ENCODE measurements at places on chromosomes 3 and 15.

GRCh38 chr15:59873644-59874272, 130.4 kb upstream of the FOXB1 start:
- H3K27me3 ChIP-seq: peaks cover 2% of the 10 kb centered on the region
- H3K4me3 ChIP-seq: no peak overlapping the region
- no peaks in the 10 kb centered on the region for H3K36me3 ChIP-seq
- H3K4me1 ChIP-seq: no peaks in the 10 kb centered on the region

- H3K36me3 ChIP-seq: no peaks in the 10 kb centered on the region
- no peak overlapping the region for H3K4me3 ChIP-seq
- no peaks in the 10 kb centered on the region for H3K27me3 ChIP-seq
- no peaks in the 10 kb centered on the region for H3K4me1 ChIP-seq
- H3K27ac ChIP-seq: no peak overlapping the region
Observed at GRCh38 chr3:64121750-64122311, 98.5 kb upstream of the PSMD6 start.

- no peak overlapping the region for H3K27ac ChIP-seq
- H3K4me1 ChIP-seq: no peaks in the 10 kb centered on the region
- DNase-seq: no peak
- no peaks in the 10 kb centered on the region for H3K36me3 ChIP-seq
- no peak overlapping the region for H3K4me3 ChIP-seq
Observed at GRCh38 chr3:191425322-191425734, 35.6 kb upstream of the PYDC2 start.

DNA sequence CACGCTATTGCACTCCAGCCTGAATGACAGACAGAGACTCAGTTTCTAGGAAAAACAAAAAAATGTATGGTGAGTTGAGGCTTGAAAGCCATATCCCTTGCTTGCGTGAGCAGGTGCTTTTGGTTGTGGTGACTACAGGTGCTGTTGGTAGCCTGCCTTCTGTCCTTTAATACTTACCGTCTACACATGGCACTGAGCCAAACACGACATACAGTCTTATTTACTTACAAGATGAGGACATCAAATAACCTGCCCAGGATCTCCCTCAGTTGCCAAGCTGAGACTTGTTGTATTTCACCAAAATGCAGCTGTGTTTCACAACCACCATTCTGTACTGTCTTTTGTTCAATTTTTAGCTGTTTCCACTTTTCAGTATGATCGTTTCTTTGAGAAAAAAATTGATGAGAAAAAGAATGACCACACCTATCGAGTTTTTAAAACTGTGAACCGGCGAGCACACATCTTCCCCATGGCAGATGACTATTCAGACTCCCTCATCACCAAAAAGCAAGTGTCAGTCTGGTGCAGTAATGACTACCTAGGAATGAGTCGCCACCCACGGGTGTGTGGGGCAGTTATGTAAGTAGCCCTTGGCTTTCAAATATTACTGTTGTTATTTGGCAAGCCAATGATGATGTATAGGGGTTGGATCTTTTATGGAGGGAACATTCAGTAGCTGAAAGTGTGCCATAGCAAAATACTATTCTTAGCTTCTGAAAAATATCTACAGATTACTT, 6.5 kb downstream of the ALAS1 start:
- H3K36me3 ChIP-seq: peaks cover 16% of the 10 kb centered on the region
- no peak overlapping the region for H3K4me3 ChIP-seq
- DNase-seq: no peak

DNA sequence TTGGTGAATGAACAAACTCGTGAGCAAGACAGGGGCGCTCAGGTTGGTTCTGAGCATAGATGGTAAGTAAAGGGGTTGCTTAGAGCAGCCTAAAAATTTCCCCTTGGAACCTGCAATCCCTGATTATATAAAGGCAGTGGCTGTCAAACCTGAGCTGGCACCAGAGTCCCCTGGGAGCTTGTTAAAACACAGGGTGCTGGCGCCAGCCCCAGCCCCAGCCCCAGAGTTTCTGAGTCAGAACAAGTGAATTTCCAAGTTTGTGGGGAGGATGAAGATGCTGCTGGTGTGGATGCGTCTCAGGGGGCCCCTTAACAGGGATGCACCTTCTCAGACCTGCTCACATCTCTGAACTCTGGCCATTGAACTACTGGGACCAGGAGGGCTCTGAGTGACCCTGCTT, 48.2 kb downstream of the FEM1B start:
- no peaks in the 10 kb centered on the region for H3K36me3 ChIP-seq
- no peaks in the 10 kb centered on the region for H3K27me3 ChIP-seq
- no peak overlapping the region for H3K4me3 ChIP-seq
- no peak for DNase-seq

GRCh38 chr15:101188637-101189408, 63.0 kb downstream of the CHSY1 start:
- peak overlapping the region; percentile 57 for H3K4me3 ChIP-seq
- H3K27me3 ChIP-seq: no peaks in the 10 kb centered on the region
- DNase-seq: no peak

DNA sequence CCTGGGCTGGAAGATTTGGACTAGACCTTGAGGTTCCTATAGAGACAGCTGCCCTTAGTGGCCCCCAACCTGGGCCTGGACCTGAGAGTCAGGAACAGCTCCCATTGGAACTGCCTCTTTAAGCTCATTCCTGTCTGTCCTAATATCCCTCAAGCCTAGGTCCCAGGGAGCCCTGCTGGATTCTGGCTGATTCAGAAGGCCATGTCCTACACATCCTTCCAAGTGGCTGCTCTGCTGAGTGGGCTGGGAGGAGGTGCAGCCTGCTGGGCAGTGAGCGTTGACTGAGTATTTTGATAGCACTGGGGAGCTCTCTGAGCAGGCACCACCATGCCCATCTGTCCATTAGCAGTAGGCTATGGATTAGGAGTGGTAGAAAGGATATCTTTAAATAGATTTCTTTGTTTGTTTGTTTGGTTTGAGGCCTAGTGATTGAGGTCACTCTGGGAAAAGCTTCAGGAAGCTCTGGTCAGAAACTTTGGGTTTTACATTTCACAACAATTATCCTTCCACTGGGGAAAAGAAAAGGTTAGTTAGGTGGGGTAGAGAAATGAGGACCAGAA, 54.6 kb upstream of the ATOSA start:
- H3K27me3 ChIP-seq: no peaks in the 10 kb centered on the region
- DNase-seq: no peak
- no peaks in the 10 kb centered on the region for H3K36me3 ChIP-seq
- no peak overlapping the region for H3K4me3 ChIP-seq

DNA sequence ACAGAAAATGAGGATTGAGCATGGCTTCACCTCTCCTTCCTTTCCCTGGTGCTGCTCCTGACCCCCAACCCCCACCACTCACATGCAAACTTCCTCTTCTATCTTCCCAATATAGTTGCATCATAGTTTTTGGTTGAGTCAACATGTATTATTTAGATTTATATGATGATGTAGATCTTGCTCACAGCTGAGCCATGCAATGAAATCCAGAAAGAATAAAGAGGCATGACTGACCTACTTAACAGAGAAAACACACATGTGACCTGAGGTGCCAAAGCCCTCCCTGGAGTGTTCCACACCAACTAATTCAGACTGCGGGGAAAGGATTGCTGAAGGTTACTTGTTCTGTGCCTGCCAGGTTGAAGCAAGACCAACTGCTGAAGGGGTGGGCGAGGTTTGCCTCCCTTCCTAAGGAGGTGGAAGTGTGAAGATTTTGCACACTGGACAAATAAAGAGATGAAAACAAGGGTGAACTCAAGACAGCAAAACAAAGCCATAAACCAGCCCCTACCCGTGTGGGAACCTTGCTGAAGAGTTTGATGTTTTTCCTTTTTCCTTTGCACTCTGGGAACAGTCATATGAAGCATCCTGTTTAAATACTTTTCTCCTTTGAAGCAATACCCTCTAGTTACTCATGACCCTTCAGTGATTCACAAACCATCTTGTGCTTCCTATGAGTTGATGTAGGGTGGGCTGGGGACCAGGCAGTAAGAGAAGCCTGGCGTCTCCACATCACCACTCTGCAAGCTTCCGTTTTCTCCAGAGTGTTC, 155.2 kb upstream of the UBE2E1 start:
- no peaks in the 10 kb centered on the region for H3K27me3 ChIP-seq
- DNase-seq: no peak
- peaks cover 13% of the 10 kb centered on the region for H3K4me1 ChIP-seq
- no peak overlapping the region for H3K4me3 ChIP-seq

GRCh38 chr15:25508369-25509002, 69.7 kb upstream of the UBE3A start:
- no peak overlapping the region for H3K27ac ChIP-seq
- H3K27me3 ChIP-seq: no peaks in the 10 kb centered on the region
- no peaks in the 10 kb centered on the region for H3K4me1 ChIP-seq
- no peaks in the 10 kb centered on the region for H3K36me3 ChIP-seq

DNA sequence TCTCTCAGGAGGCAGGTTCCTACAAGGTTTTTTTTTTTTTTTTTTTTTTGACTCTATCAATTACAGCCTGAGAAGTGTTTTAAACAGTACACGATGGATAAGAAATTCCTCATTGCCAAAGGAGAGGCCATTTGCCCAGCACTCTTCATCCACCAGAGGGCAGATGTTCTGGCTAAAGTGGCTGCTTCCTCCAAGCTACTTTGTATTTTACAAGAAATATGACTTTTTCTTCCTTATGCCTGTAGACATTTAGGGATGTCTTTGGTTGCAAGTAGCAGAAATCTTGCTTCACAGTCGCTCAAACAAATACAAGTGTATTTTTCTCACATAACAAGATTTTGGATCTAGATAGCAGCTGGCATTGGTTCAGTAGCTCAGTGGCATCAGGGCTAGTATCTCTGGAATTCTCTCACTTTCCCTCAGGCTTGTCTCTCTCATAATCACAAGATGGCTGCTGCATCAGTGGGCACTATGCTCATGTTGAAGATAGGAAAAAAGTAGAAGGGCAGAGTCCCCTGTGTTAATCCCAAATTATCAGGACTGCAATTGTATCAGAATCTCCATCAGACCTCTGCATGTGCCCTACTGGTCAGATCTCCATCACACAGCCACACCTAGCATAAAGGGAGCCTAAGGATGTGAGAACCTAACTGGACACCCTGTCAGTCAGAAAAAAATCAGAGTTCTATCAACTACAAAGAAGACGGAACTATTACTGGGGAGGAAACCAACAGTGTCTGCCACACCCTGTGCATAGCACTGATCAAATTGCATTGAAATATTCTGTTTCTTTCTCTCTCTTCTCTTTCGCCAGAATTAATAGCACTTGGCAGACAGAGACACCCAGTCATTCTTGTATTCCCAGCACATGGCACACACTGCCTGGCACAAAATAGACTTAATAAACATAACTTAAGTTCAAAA, 138.9 kb upstream of the COL8A1 start:
- no peaks in the 10 kb centered on the region for H3K36me3 ChIP-seq
- no peaks in the 10 kb centered on the region for H3K27me3 ChIP-seq
- DNase-seq: no peak
- no peak overlapping the region for H3K27ac ChIP-seq

DNA sequence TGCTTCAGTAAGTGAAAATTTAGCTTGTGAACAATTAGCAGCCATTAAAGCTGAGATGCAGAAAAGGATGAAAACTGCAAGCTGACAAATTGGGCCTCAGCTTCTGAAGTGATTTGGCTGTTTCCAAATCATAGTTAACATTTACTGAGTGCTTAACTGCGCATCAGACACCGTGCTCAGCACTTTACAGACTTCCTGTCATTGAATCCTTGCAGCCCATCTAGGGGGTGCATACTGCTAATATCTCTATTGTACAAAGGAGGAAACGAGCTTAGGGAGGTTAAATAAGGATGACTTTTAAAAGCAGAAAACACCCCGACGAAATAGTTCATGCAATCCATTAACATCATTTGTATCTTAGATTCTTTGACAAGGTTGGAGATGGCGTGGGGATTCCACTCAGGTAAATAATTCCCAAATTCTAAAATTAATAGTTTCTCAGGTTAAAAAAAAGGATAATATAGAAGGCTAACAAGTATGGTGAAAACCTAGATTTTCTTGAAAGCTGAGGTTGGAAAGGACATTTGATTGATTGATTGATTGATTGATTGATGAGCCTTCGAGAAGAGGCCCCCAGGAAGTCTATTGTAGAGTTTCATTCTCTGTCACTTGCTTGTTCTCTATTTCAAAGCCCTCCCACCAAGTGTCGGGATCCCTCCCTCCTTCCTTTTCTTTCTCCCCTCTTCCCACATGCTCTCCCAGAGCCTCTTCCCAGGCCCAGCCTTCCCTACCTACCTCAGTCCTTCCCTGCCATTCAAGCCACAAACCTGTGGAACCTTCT, 23.5 kb upstream of the EPHB3 start:
- DNase-seq: no peak
- no peak overlapping the region for H3K27ac ChIP-seq
- no peaks in the 10 kb centered on the region for H3K36me3 ChIP-seq
- H3K27me3 ChIP-seq: peaks cover 31% of the 10 kb centered on the region
- H3K4me3 ChIP-seq: no peak overlapping the region
- no peaks in the 10 kb centered on the region for H3K4me1 ChIP-seq

GRCh38 chr15:38631119-38632075, 66.8 kb upstream of the RASGRP1 start:
- no peak overlapping the region for H3K27ac ChIP-seq
- H3K27me3 ChIP-seq: no peaks in the 10 kb centered on the region
- no peaks in the 10 kb centered on the region for H3K4me1 ChIP-seq
- H3K36me3 ChIP-seq: no peaks in the 10 kb centered on the region
- H3K4me3 ChIP-seq: no peak overlapping the region

DNA sequence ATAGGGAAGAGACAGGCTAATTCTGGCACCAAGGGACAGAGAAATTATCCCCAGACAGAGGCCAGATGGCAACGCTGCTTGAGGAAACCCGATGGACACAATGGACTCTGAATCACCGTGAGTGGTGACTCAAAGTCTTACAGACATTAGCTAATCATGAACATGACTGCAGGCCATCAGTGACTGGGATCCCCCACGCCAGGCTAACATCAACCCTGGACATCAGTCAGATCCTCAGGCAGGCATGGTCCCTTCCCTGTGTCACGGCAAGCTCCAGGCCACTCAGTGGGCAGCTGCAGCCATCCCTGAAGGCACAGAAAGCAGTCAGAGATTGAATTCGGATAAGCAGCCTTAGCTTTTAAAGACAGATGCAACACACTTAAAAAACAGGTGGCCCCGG, 23.8 kb upstream of the OXTR start:
- no peaks in the 10 kb centered on the region for H3K36me3 ChIP-seq
- H3K4me3 ChIP-seq: no peak overlapping the region
- H3K4me1 ChIP-seq: no peaks in the 10 kb centered on the region
- H3K27ac ChIP-seq: no peak overlapping the region
- no peaks in the 10 kb centered on the region for H3K27me3 ChIP-seq

GRCh38 chr3:112811131-112811884, 35.4 kb downstream of the CD200R1L start:
- no peaks in the 10 kb centered on the region for H3K4me1 ChIP-seq
- H3K36me3 ChIP-seq: no peaks in the 10 kb centered on the region
- H3K27me3 ChIP-seq: no peaks in the 10 kb centered on the region
- no peak overlapping the region for H3K4me3 ChIP-seq

DNA sequence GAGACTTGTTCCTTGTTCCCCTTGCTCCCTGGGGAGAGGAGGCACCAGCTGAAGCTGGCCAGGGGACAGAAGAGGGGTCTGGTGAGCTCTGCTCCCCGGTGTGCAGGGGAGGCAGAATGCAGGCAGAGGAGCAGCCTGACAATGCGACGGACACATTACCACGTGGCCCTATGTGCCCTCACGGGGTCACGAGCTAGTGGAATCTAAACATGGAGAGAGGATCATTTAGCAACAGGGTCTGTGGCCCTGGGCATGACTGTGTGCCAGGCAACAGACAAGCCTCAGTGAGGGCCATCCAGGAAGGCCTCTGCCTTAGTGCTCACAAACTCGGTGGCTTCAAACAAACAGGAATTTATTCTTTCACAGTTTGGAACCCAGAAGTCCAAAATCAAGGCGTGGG, 8.5 kb upstream of the MUC4 start:
- no peaks in the 10 kb centered on the region for H3K36me3 ChIP-seq
- H3K4me3 ChIP-seq: no peak overlapping the region
- DNase-seq: no peak
- no peaks in the 10 kb centered on the region for H3K27me3 ChIP-seq

- no peaks in the 10 kb centered on the region for H3K27me3 ChIP-seq
- no peak for DNase-seq
- H3K4me1 ChIP-seq: peaks cover 40% of the 10 kb centered on the region
Observed at GRCh38 chr3:38490281-38491030, 5.7 kb upstream of the EXOG start.

All from psoas muscle (tissue), 8 donors.